Cerebellar nuclear complex (tissue), 1 donor: ENCODE measurements at places on chromosomes 11 and 22.

DNA sequence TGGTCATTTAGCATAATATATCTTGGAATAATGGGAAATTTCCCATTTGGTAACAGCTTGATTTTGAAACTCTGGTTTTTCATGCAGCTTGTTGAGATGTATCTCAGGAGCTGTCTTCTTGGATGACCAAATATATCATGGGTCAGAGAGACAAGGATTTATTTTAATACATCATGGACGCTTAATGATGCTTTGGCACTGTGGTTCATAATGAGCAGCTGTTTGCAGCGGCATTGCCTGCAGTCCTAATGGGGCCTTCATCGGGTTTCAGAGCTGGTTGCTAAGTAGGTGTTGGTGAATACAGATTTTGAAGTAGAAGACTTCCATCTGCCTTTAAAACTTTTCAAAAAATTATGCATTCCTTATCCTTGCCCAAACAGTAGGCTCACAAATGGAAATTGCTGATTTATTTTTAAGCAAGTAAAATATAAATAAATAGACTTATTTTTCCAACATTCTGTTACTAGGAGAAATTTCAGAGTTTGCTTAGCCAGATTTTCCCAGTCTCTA lies 389.5 kb upstream of the FAT3 start:
- no peak for DNase-seq

DNA sequence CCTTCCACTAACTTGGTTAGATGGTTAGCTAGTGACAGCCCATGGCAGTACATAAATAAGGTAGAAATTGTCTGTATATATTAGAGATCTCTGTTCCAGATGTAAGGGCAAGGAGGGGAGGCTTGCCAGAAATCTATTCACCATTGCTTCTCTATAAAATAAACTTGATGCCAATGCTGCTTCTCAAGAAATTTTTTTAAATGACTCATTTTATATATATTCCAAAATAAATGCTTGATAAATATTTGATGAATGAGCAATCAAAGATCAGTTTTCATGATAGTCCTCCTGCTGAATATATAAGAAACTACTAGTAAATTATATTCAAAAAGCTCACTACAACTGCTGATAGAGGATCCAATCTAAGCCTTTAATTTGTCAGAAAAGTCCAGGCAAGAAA lies 710.6 kb upstream of the CCDC179 start:
- DNase-seq, result no peak

GRCh38 chr11:12888525-12889158 lies 120.5 kb upstream of the RASSF10 start:
- no peak for DNase-seq

DNA sequence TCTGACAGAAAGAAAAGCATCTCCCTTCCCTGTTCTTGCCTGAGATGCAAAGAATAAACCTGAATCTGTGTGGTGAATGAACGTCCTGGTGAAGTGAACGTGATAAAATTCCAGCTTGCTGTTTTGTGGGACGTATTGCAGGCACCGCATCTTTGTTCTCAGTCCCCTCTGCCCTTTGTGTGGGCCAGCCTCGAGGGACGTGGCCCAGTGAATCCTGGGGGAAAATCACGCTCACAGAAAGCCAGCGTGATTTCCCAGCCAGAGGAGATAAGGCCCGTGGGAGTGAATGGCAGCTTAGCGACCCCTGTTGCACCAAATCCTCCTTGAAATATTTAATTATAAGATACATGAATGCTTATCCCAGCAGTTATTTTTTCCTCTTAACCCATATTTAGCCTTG lies 129.1 kb downstream of the COMMD9 start:
- no peak for DNase-seq

DNA sequence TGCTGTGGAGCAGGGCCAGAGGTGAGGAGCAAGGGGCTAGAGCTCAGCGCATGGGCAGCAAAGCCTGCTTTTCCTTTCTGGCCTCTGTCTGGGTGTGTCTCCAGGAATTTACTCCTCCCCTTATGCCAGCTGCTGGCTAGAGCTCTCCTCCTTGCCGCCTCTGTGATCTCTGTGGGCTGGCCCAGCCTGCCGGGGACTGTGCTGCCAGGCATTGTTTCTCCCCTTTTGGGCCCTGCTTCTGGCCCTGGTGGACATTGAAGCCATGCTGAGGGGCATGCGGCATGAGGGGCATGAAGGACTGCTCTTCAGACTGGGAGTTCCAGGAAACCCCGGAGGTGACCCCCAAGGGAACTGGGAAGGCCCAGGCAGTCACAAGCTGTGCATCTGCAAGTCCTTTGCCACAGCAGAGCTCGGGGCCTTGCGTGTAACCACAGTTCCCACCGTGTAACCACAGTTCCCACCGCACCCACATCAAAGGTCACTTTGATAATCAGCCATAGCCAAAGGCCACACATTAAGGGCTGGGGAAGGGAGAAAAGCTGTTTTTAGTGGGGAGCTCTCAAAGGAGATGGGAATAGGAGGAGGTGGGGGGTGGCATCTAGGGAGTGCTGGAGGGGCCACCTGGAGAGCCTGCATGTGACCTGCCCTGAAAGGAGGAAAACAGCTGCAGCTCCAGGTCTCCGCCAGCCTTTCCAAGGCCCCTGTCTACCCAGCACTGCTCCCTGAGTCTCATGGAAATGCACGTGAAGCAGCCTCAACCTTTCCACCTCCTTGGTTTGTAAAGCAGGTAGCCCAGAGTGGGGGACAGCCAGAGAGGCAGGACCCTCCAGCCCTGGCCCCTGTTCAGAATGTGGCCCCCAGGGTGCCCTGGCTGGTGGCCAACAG lies 62.3 kb downstream of the PPFIBP2 start:
- no peak for DNase-seq
